ENCODE measurements at places on chromosomes 5 and 9.

DNA sequence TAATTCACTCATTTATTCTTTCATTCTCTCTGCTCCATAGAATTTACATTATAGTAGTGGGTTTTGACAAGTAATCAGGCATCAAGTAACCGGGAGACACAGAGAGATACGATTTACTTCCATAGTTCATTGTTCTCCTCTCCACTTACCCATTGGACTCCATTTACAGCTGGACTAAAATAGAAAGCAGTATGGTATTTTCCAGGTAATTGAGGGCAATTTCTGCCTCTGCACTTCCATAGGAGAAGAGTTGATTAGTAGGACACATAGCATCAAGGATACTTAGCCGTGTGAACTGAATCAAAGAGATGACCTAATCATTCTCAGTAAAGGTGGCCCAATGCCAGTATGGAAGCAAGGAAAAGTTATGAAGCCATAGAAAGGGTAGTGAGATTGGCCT is 244.4 kb downstream of the COX7C start:
- no peak for DNase-seq

DNA sequence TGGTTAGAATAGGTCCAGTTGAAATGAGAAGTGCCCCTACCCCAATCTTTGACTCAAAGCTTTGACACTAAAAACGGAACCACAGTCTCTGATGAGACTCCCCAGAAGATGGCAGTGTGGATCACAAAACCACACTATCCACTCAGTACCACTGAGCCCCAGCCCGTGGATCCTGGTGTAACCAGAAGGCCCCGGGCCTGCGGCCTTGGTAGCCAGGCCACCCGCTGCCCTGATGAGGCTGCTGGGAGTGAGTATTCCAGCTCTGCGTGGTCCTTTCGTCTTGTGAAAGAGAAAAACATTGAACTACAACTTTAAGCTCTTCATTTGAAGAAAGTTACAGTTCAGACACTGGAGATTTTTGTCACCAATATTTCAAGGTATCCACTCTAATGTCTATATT is 42.2 kb upstream of the FBP1 start:
- DNase-seq, result peak; percentile 50

DNA sequence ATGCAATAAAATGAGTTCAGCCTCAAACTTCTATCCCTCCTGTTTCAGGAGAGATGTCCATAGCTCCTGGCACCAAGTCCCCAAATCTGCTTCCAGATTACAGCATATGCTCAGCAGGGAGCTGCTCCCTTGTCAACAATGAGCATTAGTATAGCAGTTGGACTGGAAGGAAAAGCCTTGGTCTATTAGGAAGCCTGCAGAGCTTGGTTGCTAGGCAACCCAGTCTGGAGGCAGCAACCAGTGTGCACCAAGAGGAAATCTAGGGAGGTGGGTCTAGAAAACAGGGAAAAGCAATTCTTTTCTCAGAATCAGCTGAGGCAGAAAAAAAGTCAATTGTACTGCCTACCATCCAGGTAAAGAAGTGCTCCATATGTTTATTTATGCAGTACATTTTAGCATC is 229.5 kb upstream of the NMUR2 start:
- no peak for DNase-seq

- no peak for DNase-seq
Measured at GRCh38 chr5:155665361-155665760, 651.8 kb downstream of the KIF4B start.

- no peak for DNase-seq
Measured at GRCh38 chr9:112869041-112869529, 21.6 kb downstream of the SLC46A2 start.

- peak; percentile 46 for DNase-seq
Measured at GRCh38 chr5:136062366-136063274, 33.8 kb downstream of the TGFBI start.

- no peak for DNase-seq
Measured at GRCh38 chr9:123263227-123263626, 5.2 kb downstream of the STRBP start.

DNA sequence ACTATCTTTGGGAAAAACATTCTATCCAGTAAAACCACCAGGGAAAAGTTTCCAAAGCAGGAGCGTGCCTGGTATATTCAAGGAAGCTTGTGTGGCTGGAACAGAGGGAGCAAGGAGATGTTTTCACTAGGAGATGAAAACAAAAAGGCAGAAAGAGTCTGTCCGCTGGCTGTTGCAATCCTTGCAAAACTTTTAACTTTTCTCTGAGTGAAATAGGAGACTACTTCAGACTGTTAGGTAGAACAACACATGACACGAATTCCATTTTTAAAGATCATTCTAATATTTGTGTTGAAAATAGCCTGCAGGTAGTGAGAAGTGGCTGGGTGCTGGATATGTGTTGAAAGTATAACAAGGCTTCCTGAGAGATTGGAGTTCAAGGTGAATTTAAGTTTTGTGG is 69.5 kb downstream of the PRR16 start:
- DNase-seq, result no peak

DNA sequence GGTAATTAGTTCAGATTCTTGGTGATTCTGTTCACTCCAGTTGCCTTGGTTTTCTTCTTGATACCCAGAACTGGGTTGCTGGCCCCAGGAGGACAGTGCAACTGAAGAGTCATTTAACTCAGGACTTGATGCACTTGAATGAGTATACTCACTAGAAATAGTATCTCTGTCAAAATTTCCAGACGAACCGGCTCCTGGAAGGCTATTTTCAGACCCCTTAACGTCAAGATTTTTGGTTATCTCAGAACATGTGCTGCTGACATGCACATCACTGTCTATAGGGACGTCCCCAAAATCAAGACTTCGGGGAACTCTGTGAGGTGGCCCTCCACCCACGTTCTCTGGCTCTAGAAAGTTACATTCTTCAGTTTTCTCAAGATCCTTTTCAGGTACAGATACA is 56.7 kb upstream of the PCA3 start:
- no peak for DNase-seq

DNA sequence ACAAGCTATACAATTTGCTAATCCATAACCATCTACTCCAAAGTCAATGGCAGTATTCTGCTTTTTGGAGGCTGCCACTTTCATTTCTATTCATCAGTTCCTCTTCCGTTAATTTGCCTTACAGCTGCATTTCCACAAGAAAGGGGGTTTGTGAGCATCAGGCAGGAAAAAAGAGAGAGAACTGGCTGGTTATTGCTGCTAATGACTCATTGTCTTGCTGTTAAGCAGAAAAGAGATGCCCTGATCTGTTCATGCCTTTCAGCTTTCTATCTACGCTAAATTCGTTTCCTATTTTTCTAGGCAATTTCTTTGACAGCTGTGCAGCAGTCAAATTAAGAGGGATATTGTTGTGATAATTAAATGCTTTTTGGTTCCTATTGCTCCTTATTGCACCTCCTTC is 65.9 kb upstream of the GNAQ start:
- peak; percentile 79 for DNase-seq

DNA sequence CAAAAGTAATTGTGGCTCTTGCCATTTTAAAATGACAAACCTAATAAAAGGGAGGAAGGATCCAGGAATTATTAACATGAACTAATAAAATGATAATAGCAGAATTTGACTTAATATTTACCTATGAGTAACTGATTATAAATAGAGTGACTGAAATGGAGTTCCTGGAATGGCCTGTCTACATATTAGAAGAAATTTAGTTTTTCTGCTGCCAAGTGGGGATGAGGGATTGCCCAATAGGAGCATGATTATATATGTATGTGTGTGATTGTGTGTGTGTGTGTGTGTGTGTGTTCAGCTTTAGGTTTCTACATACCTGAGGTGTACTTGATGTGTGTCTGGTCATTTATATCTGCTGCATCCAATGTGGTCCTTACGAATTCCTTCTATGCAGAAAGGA is 36.6 kb upstream of the ITGA1 start:
- no peak for DNase-seq

DNA sequence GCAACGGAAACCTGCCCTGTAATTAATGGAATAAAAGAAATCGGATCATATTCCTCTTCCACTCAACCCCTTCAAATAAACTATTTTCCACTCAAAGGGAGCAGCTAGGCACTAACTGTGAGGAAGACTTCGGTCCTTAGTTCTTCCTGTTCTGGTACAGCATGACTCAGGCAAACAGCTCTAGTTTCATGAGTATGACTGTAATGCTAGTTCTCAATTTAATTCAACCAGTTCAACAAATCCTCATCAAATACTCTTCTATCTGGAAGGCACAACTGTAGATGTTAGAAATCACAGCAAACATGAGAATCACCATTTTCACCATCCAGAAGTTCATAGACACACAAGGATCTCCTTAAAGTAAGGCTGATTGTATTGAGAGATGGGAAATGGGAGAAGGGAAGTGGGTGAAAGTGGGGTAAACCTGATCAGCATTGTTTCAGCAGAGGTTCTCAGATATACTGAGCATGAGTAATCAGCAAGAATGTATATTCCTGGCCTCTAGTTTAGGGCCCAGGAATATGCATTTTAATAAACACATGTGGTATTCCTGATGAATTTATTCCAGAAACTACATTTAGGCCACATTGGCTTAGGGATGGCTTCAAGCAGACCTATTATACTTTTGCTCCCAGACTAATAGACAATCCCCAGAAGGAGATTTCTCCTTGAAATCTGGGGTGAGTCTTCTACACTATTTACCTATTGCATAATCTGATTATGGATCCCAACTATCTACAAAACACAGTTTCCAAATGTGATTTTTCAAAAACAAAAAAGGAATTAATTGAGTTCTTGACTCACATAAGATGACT is 141.1 kb upstream of the SLC12A2 start:
- DNase-seq, result no peak

DNA sequence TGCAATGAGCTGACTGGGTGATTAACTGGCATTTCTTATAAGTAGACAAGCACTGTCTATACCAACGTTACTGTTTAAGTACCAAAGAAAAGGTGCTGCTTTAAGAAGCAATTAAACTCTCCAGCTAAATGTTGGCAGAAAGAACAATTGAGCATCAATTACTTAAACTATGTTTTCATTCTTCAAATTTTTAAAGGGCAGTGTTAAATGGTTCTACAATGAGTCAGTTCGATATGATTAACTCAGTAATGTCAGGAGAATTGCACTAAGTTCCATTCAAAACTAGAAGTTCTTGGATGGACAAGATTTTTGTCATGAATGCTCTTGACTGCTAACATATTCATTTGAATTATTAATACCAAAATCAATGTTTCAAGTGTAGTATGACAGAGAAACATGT is 593.7 kb downstream of the DNAH5 start:
- DNase-seq, result no peak

DNA sequence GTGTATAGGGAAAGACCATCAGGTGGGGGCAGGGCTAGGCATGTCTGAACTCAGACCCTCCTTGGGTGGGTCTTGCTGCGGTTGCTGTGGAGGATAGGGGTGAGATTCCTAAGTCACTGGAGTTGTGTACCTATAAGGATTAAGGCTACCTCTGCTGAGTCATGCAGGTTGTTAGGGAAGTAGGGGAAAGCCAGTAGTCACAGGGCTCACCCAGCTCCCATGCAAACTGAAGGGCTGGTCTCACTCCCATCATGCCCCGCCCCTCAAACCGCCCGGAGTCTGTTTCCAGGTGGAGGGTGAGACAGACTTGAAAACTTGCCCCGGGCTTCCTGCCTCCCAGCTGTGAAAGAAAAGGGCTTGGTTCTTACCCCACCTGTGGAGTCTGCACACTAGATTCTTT is 161.8 kb downstream of the CAVIN4 start:
- DNase-seq, result no peak

DNA sequence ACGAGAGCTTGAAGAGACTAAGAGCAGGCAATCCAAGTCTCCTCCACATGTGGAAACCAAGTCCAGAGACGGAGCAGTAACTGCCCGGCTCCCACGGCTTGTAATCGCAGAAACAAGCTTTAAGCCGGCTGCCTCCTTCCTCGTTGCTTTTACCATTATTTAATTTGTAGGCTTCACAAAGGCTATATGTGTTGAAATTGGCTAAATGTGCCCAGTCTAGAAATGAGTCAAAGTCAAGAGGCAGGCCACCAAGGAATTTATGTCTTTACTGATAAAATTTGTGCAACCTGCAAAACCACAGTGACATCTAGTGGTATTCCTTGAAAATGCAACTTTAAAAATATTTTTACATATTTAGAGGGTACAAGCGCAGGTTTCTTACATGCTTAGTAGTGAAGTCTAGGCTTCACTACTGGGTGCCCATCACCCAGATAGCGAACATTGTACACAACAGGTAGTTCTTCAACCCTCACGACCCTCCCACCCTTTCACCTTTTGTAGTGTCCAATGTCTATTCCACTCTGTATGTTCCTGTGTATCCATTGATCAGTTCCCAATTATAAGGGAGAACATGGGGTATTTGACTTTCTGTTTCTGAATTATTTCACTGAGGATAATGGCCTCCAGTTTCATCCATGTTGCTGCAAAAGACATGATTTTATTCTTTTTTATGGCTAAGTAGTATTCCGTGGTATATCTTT is 33.5 kb upstream of the EBF1 start:
- DNase-seq, result peak; percentile 25

DNA sequence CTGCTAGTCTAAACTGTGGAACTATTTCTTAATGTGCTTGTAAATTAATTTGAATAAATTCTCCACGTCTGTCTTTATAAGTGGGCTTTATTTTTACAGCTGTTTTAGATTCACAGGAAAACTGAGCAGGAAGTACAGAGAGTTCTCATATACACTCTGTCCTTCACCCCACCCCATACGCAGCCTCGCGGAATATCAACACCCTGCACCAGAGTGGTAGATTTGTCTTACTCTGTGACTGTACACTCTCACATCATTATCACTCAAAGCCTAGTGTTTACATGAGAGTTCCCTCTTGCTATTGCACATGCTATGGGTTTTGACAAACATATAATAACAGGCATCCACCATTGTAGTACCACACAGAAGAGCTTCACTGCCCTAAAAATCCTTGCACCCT is 179.7 kb upstream of the DAB2 start:
- DNase-seq, result no peak
